Coronary artery (tissue), 2 donors: ENCODE measurements at places on chromosomes 2 and 18.

- DNase-seq: no peak
Measured at GRCh38 chr2:4832642-4833041, 859.5 kb upstream of the SOX11 start.

GRCh38 chr2:42876326-42876751, 84.0 kb upstream of the HAAO start:
- DNase-seq: no peak

DNA sequence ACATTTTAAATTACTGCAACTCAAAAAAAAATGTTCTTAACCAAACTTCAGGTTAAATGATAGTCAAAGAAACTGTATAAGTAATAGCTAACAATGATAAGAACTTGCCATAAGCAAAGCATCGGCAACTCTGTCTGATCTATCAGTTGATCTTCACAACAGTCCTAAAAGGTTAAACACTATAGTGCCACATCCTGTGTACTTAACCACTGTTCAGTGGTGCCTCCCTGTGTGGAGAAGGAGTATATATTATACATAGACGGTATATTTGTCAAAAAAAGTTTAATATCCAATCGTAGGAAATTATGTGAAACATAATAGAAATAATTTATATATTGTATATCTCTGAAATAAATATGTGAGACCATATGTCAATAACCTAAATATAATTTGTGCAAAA, 13.0 kb downstream of the DTNA start:
- DNase-seq: no peak

GRCh38 chr2:61512768-61513398, 25.3 kb downstream of the XPO1 start:
- no peak for DNase-seq

DNA sequence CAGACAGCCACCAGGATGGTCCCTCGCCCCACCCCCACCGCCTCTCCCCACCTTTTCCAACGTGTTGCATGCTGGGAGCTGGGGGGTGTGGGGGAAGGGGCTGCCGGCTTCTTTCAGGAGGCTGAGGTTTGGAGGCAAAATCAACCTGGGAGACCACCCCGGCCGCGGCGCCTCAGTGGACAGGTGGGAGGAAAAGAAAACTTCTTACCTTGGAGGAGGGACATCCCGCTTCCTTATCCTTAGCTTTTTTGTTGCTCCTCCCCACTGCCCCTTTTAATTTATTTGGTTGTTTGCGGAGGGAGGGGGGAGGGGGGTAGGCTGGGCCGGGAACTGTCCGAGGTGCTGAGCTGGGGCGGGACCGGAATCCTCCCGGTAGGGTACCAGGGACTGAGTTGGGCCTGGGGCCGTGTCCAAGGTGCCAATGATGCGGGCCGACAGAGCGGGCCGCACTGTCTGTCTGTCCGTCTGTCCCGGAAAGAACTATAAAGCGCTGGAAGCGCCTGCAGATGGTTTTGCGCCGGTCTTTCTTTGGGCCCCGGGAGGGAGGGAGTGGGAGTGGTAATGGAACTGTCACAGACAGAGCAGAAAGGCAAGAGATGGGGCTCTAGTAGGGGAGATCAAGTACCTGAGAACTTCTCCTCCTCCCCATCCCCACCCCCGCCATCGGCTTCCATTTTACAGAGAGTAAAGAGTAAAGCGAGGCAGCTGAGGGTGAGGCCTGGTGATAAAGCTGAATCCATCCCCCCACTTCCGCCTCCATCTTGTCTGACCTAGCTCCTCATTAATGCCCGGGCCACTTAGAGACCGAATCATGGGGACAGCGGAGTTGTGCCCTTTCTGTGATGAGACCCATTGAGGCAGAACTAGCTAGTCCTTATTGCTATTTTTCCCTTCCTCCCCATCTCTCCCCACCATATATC, 2.4 kb downstream of the CDK5R2 start:
- no peak for DNase-seq

DNA sequence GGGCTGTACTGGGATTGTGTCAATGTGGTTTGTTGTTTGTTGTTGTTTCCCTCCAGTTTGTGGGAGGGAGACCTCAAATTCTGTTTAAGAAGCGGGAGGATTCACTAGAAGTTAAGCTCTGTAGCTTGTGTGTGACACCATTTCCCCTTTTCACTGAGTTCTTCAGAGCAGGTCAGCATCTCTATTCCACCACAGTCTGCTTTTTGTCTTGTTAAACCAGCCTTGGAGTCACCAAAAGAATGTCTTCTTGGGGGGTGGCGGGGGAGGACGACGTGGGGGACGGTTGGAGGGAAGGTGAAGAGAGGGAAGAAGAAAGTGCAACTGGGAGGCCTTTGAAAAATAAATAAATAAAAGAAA, 2.3 kb upstream of the BCL11A start:
- DNase-seq: no peak

DNA sequence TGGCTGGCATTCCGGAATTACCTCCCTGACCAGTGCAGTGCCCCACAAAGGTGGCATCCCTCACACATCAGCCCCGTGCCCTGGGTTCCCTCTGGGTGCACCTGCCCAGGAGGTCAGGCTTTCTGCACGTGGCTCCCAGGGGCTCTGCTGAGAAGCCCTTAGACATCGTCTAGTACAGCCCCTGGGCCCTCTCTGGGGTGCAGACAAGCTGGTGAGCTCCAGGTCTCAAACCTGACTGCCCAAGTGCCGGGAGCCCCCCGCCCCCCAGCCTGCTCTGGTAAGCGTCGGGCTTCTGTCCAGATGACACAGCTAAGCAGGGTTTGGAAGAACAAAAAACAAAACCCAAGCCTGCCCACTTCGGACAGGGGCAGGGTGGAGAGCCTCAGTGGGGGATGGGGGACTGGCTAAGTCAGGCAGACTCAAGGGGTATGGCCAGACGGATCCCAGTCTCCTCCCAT, 20.2 kb downstream of the TWIST2 start:
- no peak for DNase-seq

DNA sequence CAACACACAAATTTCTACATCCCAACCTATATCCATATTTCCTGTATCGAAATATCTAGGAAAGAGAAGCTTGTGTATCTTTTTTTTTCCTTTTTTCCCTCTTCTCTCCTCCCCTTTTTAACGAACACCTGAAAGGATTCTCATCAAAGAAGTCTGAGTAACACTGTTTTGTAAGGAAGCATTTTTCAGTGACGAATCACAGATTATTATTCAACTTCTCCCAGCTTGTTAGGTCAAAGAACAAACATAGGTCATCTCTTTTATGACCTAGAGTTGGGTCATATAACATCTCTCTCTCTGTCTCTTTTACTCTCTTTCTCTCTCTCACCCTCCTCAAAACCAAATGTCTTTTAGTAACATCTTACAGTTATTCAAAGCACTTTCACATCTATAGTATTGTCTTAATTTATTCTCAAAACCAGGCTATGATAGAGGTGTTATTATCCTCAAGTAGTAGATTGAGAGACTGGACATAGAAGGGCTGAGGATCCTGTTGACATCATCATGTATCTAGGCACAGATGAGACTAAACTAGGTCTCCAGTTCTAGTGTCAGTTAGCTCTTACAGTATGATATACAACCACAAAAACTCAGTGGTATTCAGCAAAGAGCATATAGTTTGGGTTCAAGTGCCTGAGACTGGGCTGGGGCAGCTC, 80.1 kb upstream of the SPOPL start:
- no peak for DNase-seq

DNA sequence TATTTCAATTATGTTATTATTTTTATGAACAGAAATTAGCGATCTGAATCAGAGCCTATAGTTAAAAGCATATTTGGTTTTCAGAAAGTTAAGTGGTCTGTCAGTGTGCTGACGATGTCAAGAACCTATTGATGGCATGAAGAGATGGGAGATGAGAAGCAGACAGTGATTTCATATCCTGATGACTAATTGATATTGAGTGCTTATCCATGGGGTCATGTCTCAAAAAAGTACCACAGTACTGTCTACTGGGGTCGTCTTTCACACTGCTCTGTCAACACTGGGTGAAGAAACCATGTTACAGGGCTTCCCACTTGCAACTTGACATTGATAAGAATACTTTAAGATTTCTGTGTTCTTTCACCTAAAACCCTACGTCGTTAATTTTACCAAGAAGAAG, 297.1 kb downstream of the AFF3 start:
- no peak for DNase-seq

- DNase-seq: no peak
Measured at GRCh38 chr18:62739911-62740310, 24.6 kb downstream of the PHLPP1 start.

GRCh38 chr2:142130111-142131009, 456 bp downstream of the LRP1B start:
- peak; percentile 73 for DNase-seq

DNA sequence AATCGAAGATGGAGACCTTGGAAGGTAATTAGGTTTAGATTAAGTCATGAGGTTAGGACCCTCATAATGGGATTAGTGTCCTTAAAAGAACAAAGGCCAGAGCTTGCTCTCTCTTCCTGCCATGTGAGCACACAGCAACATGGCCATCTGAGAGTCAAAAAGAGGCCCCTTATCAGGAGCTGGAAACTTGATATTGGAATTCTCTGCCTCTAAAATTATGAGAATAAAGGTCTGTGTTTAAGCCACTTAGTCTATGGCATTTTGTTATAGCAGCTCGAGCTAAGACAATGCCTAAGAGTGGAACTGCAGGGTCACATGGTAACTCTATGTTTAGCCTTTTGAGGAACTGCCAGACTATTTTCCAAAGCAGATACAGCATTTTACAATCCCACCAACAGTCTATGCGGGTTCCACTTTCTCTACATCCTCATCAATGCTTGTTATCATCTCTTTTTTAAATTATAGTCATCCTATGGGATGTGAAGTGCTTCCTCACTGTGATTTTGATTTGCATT, 42.4 kb downstream of the THADA start:
- no peak for DNase-seq

DNA sequence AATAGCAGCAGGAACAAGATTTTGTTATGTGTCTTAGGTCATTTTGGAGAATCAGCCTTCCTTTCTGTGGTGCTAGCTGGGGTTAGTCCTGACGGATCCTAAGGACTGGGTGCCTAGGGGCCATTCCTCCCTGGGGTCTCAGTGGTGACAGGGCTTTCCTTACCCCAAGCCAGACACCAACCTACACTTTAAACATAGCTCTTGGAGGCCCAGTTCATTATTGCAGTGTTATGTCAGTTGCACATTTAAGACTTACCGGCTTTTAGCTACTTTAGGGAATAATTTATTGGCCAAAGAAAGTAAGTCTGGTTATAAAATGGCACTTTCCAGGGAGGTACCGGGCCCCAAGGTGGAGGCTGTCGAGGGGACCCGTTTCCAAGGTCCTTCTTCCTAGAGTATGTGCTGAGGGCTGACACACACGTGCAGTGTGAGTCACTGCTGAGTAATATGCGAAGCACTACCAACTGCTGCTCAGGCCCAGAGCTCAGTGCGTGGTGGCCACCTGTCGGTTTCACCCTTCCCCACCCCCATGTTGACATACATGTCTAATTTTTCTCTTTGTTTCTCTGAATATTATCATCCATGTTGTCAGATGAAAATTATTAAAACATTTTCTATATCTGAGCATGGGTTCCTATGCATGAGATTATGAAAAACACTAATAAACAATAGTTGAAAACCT, 37.0 kb upstream of the GRHL1 start:
- DNase-seq: no peak

- DNase-seq: no peak
Measured at GRCh38 chr2:7773362-7774360, 856.4 kb downstream of the RNF144A start.

DNA sequence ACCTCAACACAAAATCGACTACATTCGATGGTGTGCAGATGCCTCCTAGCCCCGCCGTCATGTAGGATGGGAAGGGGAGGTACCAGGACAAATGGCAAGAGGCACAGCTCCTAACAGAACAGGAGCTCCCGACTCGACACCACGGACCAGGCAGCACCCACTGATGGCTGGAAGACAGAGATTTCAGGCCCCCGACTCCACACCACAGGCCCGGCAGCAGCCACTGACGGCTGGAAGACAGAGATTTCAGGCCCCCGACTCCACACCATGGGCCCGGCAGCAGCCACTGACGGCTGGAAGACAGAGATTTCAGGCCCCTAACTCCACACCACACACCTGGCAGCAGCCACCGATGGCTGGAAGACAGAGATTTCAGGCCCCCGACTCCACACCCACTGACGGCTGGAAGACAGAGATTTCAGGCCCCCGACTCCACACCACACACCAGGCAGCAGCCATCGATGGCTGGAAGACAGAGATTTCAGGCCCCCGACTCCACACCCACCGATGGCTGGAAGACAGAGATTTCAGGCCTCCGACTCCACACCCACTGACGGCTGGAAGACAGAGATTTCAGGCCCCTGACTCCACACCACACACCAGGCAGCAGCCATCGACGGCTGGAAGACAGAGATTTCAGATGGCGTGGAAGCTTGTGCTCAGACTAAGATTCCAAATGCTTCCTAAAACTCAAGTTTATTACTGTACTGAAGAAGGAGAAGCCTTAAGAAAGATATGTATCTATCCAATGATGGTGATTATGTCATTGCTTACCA, 135.5 kb downstream of the EIPR1 start:
- peak; percentile 41 for DNase-seq

- no peak for DNase-seq
Measured at GRCh38 chr2:38129481-38129880, 53.5 kb upstream of the CYP1B1 start.

DNA sequence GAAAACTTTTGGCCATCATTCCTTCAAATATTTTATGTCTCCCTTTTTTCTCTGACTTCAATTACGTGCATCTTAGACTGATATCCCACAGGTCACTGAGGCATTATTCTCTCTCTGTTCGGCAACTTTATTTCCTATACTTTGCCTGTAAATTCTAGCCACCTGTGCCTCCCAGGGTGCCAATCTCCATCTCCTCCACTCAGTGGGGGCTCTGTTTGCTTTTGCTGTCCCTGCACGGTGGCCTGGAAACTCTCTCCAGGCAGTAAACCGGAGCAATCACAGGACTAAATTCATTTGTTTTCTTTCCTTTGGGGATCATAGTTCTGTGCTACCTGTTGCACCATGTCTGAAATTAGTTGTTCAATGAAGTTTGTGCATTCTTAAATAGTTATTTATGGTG, 9.6 kb upstream of the MTLN start:
- no peak for DNase-seq

GRCh38 chr2:240956171-240956934, 42.1 kb upstream of the SNED1 start:
- DNase-seq: peak; percentile 70

DNA sequence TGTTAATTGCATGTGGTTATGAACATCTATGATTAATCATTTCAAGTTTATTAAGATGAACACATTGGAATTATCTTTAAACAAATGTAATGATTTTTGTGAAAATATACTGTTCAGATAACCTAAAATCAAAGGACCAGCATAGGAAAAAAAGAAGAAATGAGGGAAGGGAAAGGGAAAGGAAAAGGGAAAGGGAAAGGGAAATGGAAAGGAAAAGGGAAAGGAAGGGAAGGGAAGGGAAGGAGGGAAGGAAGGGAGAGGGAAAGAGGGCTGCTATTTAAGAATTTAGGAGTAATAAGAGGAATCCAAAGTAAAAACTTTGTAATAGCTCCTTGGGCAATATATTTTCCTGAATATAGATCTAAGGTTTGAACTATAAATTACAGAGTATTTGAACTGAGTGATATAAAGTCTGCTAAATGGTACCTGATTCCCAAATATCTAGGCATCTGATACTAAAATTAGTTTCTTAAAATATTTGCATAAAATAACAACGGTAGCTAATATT, 726.3 kb downstream of the EPHA4 start:
- no peak for DNase-seq
